ENCODE measurements at places on chromosomes 12 and 14. TPM values are rescaled to one million over a fixed set of nuclear protein-coding genes. Genes with fewer than 3 reads are reported as not detected.

- DNase-seq = no peak
Measured at GRCh38 chr12:57104292-57104910, 6.8 kb downstream of the STAT6 start.

- peak; percentile 88 for DNase-seq
Measured at GRCh38 chr12:14836336-14837210, 6.8 kb downstream of the ART4 start.

- no peak for DNase-seq
Measured at GRCh38 chr12:79357048-79357447, 333.7 kb downstream of the PAWR start.

GRCh38 chr12:5369298-5369697, 62.6 kb upstream of the NTF3 start:
- DNase-seq = no peak

DNA sequence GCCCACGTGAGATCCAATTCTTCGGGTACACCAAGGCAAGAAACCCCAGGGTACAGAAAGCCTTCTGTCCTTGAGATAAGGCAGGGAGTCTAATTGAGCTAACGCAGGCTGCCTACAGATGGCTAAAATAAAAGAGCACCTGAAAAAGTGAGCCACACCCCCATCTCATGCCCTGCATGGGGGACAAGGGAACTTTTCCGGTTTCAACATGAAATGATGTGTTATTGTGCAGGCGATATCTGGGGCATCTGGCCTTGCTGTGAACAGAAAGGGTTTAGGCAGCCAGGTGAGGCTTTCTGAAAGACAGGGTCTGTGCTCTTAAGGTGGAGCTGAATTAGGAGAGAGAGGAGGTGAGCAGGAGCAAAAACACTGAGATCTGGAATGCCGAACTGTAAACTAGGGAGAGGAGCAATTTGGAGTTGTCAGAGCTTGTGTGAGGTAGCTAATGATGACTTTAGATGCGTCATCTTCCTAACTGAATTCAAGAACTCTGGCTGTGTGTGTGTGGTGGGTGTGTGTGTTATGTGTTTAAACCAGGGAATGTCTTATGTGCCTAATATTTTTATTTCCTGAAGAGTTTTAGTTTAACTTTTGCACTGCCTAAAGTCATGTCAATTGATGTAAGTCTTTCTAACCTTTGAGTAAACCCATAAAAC, 20.1 kb upstream of the LDHB start:
- no peak for DNase-seq

GRCh38 chr14:39265033-39265432, 31.3 kb downstream of the MIA2 start:
- peak; percentile 82 for DNase-seq

DNA sequence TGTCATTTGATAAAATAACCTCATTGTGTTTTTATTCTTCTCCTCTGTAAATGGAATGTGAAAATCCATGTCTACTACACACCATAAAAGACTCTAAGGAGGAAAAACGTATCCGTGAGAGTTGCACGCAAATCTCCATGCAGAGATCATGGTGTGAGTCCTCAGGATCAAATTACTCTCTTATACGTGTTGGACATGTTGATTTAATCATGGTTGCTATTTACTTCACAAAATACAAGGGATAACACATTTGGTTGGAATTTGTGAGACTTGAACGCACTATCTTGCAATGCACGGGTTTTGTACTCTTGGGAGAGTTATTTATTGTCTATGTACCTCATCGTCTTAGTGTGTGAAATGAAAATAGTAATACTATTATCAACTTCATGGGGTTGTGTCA, 128.0 kb upstream of the RASSF8 start:
- DNase-seq = no peak

GRCh38 chr14:99150236-99150635, 121.8 kb downstream of the BCL11B start:
- DNase-seq = no peak

GRCh38 chr14:48936362-48936761, 649.8 kb downstream of the RPS29 start:
- peak; percentile 57 for DNase-seq

GRCh38 chr12:120216742-120217605, 16.1 kb upstream of the RPLP0 start:
- no peak for DNase-seq

- no peak for DNase-seq
Measured at GRCh38 chr12:87376722-87377121, 652.5 kb downstream of the C12orf50 start.

DNA sequence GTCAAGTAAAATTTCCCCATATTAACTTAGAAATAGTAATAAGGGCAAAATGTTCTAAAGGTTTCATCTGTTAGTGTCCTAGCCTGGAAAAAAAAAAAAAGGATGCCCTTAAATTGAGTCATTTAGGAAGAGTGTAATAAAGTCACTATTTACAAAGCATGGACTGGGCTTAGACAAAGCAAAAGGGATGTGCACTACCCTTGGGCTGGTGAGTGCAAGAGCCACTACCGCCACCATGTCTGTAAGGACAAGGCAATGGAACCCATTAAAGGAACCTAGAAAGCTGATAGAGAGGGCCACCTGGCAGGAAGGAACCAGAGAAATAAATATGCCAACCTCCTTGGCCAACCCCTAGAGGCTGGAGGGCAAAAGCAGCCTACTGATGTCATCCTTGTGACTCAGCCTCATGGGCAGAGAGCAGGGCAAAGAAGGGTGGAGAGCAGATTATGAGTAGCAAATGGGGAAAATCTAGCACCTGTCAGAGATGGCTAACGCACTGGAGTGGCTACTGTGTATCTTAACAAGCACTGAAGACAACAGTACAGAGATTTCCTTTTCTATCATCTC, 59.5 kb upstream of the FUT8 start:
- peak; percentile 89 for DNase-seq

DNA sequence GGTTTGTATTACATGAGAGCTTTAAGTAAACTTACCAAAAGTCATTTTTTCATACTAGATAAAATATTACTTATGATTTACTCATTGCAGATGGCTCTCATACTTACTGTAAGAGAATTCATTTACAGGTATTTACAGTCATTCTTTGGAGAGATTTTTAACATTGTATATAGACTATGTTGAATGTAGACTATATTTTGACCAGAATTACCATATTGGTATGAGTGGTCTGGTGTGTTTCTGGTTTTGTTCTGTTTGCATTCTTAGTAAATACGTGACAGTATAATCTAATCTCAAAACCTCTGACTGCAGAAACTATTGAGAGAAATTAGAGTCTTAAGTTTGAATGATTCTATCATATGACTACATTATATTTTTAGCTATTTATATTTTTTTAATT, 91.1 kb downstream of the USP15 start:
- no peak for DNase-seq

GRCh38 chr12:123384318-123384993, 524 bp downstream of the KMT5A start:
- DNase-seq = peak; percentile 32

DNA sequence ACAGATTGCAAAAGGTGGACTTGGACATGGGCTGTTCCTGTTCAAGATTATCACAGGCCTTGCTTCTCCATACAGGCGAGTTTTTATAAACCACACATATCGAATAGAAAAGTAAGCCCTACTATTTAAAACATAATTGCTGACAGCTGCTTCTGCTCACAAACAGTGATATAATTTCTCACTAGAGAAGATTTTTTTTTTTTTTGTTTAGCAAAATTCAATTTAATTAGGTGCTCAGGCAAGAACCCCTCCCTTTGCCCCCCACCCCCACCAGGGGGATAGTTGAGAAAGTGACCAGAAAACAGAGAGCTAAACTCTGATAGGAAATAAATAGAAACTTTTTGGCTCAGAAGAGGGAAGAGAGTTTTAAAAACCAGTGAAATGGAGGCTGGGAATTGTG, 132.8 kb upstream of the CRY1 start:
- no peak for DNase-seq

- DNase-seq = no peak
Measured at GRCh38 chr12:114895081-114895480, 211.1 kb upstream of the TBX3 start.

DNA sequence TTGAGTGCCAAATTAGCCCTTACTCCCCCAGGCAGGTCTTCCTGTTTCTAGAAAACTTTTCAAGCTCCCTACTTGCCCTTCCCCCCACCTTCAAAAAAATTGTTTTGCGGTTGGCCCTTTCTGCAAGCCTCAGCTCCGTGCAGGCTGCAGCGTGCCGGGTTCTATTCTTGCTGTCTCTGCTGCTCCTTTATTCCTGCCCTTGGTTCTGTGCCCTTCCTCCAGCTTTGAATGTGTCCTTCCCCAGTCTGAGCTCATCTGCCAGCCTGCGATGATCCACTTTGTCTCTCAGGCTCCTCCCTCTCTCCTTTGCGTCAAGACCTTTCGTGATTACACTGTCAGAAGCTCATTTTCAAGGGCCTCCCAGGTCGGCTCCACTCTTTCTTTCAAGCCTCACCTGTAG, 98.6 kb downstream of the IRF2BPL start:
- DNase-seq = no peak

GRCh38 chr14:68749487-68750475, 43.1 kb downstream of the ZFP36L1 start:
- DNase-seq = no peak

DNA sequence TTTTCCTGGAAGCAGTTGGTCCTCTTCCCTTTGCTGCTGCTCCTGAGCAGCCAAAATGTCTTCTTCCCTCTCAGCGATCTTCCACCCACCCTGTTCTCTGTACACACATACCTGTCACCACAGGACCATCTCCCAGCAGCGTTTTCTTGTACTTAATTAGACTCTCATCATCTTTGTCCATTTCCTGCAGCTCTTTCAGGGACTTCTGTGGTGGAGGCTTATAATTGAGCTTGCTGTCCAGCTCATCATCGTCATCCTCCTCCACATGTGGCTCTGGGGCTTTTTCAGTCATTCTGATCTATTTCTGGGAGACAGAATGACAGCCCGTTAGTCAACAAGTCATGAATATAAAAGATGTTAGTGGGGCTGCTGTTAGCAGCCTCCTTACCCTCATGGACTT, 11.0 kb downstream of the ARHGDIB start:
- DNase-seq = no peak

DNA sequence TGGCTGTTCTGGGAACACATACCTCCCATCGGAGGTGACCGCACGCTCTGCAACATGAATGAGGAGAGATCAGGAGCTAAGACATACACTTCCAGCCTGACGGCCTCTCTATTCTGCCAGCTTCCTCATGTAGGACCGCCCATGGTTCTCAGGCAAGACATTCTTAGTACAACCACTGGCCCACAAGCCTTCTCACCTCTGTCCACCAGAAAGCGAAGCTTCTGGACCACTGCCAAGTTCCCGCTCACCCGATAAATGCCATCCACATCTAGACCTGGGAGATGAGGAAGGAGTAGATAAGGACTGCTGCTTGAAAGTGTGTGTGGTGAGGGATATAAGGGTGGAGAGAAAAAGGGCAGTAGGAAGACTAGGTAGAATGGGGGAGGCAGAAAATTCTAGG, 5.2 kb downstream of the ARHGAP9 start:
- no peak for DNase-seq

GRCh38 chr12:15910468-15910863, 666 bp upstream of the DERA start:
- no peak for DNase-seq

- DNase-seq = no peak
Measured at GRCh38 chr12:76784600-76785051, 20.7 kb downstream of the ZDHHC17 start.

DNA sequence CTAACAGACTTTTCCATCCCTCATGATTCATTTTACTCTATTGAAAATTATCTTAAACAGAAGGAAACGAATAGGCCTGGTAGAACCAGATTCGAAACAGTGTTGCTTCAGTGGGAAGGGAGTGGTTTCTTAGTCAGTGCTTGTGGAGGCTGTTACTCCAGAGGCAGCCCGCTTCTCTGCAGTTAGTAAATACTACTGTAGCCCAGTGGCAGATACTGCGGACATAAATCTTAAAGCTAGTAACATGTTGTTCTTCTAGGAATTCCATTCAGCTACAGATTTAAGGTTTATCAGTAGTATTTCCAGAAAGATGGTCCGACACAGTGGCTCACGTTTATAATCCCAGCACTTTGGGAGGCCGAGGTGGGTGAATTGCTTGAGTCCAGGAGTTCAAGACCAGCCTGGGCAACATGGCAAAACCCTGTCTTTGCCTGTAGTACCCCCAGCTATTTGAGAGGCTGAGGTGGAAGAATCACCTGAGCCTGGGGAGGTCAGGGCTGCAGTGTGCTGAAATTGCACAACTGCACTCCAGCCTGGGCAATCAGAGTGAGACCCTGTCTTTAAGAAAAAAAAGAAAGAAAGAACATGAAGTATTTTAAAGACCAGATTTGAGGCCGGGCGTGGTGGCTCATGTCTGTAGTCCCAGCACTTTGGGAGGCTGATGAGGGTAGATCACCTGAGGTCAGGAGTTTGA, 45.9 kb downstream of the DIP2B start:
- peak; percentile 33 for DNase-seq

- DNase-seq = no peak
Measured at GRCh38 chr12:20309504-20310148, 58.7 kb upstream of the PDE3A start.

DNA sequence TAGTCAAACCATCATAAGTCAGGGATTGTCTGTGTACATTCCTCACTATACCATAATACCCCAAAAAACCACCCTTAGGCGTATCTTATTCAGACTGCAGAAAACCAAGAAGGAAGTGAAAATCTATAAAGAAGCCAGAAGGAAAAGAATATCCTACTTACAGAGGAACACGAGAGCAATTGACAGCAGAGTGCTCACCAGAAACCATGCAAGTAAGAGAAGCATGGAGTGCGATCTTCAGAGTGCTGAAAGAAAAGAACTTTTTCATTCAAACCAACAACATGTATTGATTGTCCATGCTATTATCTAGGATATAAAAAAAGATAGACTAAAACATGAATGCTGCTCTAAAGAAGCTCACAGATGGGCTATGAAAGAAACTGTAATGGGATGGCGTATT, 50.8 kb downstream of the STXBP6 start:
- DNase-seq = no peak

DNA sequence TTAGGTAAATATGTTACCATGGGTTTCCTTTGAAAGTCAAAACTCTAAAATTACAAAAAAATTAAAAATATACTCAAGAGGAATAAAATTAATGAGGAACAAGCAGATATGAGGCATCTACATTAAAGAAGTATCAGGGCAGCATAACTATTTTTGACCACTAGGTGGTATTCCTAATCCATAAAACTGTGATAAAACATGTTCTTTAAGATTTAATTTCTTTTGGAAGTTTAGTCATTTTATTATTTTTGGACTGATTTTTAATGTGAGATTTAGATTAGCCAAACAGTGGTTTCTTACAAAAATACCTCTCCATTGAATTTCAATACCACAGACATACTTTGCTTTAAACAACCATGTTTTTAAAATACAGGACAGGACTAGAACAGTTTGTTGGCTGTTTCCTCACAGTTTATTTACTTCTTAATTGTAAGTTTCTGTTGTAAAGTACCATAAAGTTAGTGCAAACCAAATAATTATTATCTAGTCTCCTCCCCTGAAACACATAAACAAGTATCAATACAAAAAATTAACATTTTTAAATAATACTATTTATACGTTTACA, 49.8 kb downstream of the NTS start:
- DNase-seq = peak; percentile 38

Gene TMCC3
- 7.0 TPM for total RNA-seq

Gene TAS2R14
- total RNA-seq = 1.6 TPM

Gene APOLD1
- total RNA-seq = 8.0 TPM

Gene STRN3
- total RNA-seq = 36.6 TPM

Gene TM7SF3
- 119 TPM for total RNA-seq

Gene LRP1-AS
- not detected for total RNA-seq

Gene ARHGEF25
- 0.83 TPM for total RNA-seq

Measured in MCF 10A (cell line).